ENCODE measurements at places on chromosomes 5 and 9.

DNA sequence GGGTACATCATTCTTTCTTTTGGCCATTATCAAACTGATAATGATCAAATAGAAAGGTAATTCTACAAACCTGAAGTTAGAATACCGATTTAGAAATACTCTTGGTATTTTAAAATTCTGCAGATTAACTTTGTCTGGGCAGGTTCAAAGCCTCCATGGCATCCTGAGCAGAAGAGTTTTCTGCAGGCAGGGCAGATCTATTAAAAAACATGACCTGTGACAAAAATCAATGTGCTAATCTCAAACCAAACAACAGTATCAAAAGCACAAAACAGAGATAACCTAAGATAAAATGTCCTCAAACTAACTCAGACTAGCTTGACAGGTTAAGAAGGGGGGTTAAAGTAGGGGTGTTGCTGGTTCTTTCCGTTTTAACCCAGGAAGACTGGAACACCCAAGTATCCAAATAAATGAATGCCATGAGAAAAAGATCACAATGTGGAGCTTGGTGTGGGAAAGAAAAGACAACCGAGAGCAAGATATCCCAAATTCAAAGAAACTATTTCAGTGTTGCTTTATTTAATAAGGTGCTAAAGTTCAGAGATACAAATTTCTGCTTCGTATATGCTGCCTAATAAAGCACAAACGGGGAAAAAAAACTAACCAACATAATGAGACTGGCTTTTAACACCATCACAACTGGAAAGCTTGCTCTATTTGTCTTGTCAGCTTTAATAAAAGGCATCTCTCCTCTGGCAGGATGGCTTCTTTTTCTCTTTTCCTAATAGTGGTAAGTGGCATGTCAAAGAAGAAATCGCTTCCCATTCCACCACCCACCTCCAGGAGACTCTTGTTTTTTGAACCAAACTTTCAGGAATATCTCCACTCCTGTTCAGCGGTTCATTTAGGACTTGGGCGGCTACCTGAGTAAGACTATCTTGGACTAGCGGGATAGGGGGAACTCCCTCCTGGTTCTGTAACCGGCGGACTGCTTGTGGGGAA lies 2.3 kb downstream of the EFNA5 start:
- DNase-seq: peak; percentile 45

- DNase-seq: no peak
These were observed 122.2 kb upstream of the ACOT12 start for GRCh38 chr5:81516091-81516490.

- peak; percentile 73 for DNase-seq
These were observed 181.5 kb upstream of the RAI14 start for GRCh38 chr5:34474573-34475021.

GRCh38 chr5:5687113-5687512 lies 264.6 kb downstream of the ICE1 start:
- DNase-seq: no peak

GRCh38 chr5:171571663-171572062 lies 152.2 kb downstream of the FGF18 start:
- DNase-seq: peak; percentile 80

DNA sequence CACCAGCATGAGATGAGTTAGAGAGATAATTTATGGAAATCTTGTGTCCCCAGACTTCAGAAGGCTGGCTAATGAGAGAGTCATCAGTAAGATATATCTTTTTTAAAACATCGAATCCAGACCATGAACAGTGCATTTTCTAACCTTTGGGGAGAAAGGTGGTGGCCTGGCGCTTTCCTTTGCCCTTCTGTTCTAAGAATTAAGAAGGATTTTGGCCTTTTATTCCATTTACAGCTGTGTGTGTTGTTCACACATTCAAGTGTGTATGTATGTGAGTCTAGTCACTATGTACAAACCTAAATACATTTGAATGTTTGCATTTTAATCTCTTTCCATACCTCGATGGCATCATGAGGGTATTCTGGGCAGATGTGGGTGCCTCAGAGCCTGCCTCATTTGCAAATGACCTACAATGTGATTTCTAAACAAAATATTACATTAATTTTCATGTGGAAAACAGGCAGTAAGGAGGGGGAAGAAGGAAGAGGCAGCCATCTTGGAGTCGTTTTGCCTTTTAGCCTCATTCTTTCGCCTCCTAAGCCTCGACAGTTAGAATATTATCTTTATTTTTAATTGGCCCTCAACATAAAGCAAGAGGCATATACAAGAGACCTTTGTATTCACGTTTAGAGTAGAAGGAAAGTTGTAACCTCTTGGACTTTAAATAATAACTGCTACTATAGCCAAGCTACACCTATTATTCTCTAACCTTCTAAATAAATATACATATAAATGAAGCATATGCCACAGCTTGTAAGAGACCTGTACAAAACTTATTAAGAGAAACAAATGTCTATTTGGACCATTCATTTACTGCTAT lies 125.3 kb upstream of the TMEM161B start:
- no peak for DNase-seq

GRCh38 chr5:573206-573605 lies 38.9 kb upstream of the CEP72 start:
- peak; percentile 62 for DNase-seq

DNA sequence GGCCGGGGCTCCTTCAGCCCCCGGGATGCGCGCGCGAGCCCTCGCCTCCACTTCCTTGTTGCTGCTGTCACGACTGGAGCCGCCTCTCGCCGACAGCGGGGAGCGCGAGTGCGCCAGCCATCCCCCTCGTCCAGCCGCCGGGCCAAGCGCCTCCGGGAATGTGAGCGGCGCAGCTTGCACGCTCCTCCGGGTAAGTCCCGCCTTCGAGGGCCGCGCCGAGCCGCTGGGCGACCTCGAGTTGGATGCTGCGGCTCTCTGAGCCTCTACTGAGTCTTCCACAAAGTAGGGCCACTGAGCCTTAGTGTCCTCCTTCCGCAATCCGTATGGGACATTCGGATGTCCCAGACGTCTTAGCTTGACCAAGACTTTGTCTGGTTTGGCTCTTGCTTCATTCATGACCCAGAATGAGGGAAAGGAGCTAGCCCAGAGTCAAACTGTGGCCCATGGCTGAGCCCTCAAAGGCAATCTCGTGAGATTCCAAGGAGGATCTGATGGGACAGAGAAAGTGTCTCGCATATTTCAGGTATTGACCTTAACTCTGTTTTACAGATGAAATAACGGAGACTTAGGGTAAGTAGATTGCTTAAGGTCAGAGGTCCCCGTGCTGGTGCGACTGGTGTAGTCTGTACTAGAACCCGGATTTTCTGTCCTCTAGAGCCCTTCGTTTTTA lies 586 bp downstream of the HMGXB3 start:
- peak; percentile 44 for DNase-seq

DNA sequence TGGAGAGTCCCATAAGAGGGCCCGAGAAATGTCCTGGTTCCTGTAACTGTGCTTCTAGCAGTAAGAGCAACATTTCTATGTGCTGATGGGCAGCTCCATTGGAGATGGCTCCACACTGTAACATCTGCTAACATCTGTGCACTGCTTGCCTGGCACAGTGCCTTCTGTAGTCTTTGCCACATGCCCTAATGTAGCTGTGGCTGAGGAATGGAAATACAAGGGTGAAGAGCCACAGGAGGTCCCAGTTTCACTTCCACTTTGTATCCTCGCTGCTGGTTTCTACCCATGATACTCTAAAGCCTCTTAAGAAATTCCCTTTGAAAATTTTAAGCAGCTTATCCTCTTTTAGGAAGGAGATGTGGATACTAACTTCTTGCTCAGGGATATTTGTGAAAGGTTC lies 97.4 kb downstream of the HOMER1 start:
- no peak for DNase-seq

- DNase-seq: no peak
These were observed 91.8 kb upstream of the DAPK1 start for GRCh38 chr9:87405677-87406542.

GRCh38 chr5:132213666-132214065 lies 14.0 kb downstream of the P4HA2 start:
- DNase-seq: no peak

DNA sequence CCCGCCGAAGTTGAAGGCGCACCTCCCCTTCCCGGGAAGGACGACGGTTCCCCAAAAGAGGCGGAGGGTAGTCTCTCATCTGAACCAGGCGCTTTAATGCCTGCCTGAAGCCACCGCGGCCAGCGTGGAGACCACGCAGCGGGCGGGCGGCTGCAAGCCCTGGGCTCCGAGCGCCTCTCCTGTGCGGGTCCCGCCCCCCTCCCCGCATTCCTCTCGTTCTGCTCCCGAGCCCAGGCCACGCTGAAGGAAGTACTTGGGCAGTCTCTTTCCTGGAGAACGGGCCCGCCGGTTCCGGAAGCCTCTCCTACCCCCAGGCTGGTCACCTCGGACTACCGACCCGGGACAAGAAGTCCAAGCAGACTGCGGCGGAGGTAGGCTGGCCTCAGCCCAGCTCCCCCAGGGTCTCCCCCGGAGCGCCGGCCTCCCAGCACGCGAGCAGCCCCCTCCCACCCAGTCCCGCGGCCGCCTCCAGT lies 571 bp downstream of the PPIC start:
- peak; percentile 39 for DNase-seq

Data from PC-3 (cell line).